Aorta (tissue), 5 donors: ENCODE measurements at places on chromosomes 4 and X. TPM values are rescaled to one million over a fixed set of nuclear protein-coding genes. Genes with fewer than 3 reads are reported as not detected.

- DNase-seq = no peak
Measured at GRCh38 chr4:23878246-23878891, 11.5 kb downstream of the PPARGC1A start.

The ACSL1 gene
- total RNA-seq = 61.3 TPM

- no peak for DNase-seq
Measured at GRCh38 chrX:24146283-24146949, 3.1 kb upstream of the ZFX start.

GRCh38 chrX:100355680-100356079 lies 54.4 kb downstream of the PCDH19 start:
- DNase-seq = no peak

DNA sequence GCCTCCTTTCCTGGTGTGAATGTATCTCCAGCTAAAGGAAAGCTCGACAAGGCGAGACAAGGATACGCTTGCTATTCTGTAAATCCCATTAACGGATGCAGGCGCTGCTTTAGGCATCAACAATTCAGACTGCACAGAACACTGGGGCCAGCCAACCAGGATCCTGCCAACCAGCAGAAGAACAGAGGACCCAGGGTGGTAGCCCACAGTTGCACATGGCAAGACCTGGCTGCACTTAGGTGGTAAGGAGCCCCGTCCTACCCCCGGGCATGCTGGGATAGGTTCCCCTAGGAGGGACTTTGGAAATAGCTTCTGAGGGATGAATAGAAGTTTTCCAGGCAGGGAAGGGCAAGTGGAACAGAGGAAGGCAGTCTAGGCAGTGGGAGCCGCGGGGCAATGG lies 20.7 kb downstream of the PSAPL1 start:
- DNase-seq = peak; percentile 25

- no peak for DNase-seq
Measured at GRCh38 chr4:153643406-153644383, 40.4 kb upstream of the TLR2 start.

DNA sequence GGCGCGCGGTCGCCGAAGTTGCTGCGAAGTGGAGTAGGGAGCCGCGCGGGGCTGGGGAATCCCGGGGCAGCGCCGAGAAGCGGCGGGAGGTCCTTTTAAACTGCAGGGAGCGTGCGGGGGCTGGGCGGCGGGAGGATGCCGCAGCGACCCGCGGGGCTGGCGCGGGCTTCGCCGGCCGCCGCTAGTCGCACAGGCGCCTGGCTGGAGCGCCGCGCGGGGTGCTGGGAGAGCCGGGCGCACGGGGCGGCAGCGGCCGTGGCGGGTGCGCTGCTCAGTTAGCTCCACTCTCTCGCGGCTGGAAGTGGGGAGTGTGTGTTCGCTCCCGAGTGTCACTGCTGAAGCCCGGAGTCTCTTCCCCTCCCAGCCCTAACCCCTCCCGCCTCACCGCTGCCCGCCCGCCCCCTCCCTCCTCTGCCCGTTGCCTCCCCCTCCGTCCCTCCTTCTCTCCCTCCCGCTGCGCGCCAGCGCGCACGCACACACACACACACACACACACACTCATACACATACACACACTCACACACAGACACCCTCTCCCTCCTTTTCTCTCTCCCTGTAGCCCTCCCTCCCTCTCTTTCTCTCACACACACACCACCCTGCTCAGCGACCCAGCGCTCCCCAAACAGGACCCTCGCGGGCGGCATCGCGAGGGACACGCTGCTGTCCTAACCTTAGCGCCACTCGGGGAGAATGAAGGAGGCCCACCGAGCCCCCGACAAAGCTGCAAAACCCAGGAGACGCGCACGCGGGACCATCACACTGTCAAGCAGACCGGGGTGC lies at the start of gene NDNF:
TSS of gene NDNF (minus strand) at position 312 of the 780 bp plus-strand sequence. CDS start 26,698 bp downstream, outside the sequence.
- peak; percentile 83 for DNase-seq

- no peak for DNase-seq
Measured at GRCh38 chr4:144667500-144667899, 21.5 kb downstream of the HHIP start.

GRCh38 chrX:68498508-68499379 lies at the start of gene YIPF6:
TSS of gene YIPF6 (plus strand) at chrX:68499051. CDS start at chrX:68499067, 16 bp downstream.
- DNase-seq = peak; percentile 88

DNA sequence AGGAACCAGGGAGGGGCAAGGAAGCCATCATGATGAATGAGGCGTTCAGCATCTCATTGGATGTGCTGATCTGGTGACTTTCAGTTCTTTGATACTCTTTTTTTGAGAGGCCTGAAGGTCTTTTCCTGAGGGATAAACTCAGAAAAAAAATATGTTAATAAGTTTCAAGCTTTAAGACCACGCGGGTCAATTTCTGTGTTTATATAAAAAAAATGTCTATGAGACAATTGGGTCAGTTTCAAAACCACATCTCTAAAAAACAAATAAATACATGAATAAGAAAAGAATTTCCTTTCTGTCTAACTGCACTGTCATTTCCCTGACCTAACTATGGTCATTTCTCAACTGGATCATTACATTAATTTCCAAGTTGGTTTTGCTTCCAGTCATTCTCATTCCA lies 62.6 kb downstream of the TRIML1 start:
- DNase-seq = no peak

DNA sequence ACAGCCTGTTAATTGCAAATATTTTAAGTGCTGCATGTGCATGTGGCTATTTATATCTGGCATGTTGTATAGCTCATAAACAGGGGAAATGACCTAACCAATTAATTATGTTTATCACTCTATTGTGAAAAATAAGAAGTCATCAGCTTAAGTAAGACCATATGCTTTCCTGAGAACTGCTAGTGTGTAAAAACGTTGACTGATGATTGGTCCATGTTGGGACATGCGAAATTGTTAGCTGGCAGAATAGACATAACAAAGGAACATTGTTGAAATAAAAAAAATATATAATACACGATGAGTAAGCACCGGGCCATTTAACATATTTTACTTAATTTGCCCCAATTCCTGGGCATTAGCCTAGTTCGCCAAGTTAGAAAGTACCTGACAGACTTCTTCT lies 207.5 kb downstream of the ANK2 start:
- DNase-seq = no peak

The WWC2 gene
- 50.3 TPM for total RNA-seq

GRCh38 chrX:136032370-136032769 lies 47.1 kb downstream of the SLC9A6 start:
- DNase-seq = no peak

The NIPAL1 gene
- total RNA-seq = 1.1 TPM

DNA sequence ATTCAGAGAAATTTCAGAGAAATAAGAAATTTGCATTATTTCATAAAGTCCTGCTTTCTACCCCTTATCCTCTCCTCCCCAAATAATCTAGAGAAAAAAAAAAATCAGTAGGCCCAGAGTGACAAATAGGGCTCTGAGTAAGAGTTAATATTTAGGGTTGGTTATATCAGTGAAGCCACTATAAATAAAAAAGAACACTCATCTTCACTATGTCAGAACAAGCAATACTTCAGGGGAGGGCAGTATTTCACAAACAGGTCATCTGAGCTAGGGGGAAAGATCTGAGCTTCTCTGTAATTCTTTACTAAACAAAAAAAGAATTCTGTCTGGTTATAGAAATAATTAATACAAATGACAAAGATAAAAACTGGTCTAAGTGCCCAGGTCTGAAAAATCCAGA lies 39.4 kb downstream of the PDE5A start:
- no peak for DNase-seq

DNA sequence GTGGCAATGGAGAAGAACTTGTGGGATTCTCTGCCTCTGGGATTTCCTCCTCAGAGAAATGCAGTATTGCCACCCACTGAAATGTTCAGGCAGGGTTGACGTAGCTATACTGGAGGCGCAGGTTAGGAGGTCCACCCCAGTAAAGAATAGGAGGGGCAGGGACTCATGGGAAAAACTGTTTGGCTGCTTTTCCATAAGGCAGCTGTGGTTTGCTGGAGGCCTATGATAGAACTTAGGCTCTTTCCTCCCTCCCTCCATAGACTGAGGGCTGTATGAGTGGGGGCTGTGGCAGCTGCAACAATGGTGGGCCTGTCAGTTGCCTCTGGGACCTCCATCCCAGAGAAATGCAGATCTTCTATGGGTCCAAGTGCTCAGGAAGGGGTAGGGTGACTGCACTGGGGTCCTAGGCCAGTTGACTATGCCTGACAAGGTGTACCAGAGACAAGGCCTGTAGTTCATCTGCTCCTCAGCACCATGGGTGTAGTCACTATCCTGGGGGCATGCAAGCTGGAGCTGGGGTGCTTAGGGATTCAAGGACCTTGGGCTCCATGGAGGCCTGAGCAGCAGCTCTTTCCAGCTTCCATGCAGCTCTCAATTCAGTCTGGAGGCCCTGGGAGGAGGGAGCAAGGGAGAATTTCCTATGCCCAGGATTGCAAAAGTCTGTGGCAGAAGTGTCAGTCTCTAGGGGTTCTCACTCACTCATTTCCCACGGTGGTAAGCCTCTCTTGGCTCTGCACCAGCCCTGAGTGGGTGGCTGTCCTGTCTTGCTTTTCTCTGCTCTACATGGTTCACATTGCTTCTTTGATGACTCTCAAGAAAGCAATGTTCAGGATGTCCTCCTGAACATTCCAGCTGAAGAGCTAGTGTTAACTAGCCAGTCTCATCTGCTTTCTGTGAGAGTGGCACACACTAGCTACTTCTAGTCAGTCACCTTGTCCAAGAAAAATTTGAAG lies 353.0 kb downstream of the IDS start:
- no peak for DNase-seq

The PLAC8 gene
- 3.5 TPM for total RNA-seq

The RASL11B gene
- 5.6 TPM for total RNA-seq
